Cardiac ventricle fibroblast (primary cell): ENCODE measurements at places on chromosomes 7 and 10. TPM values are rescaled to one million over a fixed set of nuclear protein-coding genes. Genes with fewer than 3 reads are reported as not detected.

The CCDC3 gene
- total RNA-seq, result 0.39 and 0.81 TPM in 2 replicates

The DYDC2 gene
- not detected in 2 replicates for total RNA-seq

The ITGB8 gene
- total RNA-seq, result 2.4 and 2.8 TPM in 2 replicates

The PDCD11 gene
- total RNA-seq, result 18.3 and 18.5 TPM in 2 replicates

The ACTL6B gene
- not detected in 2 replicates for total RNA-seq

The LIPF gene
- total RNA-seq, result not detected in 2 replicates

The COL13A1 gene
- total RNA-seq, result 7.6 and 17.7 TPM in 2 replicates

The CRHR2 gene
- not detected in 2 replicates for total RNA-seq

The C10orf88 gene
- total RNA-seq, result 5.4 and 5.9 TPM in 2 replicates

The ENO4 gene
- total RNA-seq, result 0.20 TPM in 1 of 2 replicates, not detected in the other

The SDK1 gene
- total RNA-seq, result 0.44 and 0.62 TPM in 2 replicates

The TMEM273 gene
- total RNA-seq, result 0.12 TPM in 1 of 2 replicates, not detected in the other

The HGF gene
- total RNA-seq, result 264 and 285 TPM in 2 replicates

The TRPV6 gene
- total RNA-seq, result not detected in 2 replicates

The GIMAP5 gene
- total RNA-seq, result 0.15 and 1.4 TPM in 2 replicates

The SUN3 gene
- total RNA-seq, result not detected in 2 replicates

The CCDC146 gene
- 1.1 and 2.2 TPM in 2 replicates for total RNA-seq
